ENCODE measurements at places on chromosomes 16 and 17. TPM values are rescaled to one million over a fixed set of nuclear protein-coding genes. Genes with fewer than 3 reads are reported as not detected.
A peak's percentile ranks its signal among the peaks of the same experiment; 100 is the strongest.

GRCh38 chr16:86923656-86924055 is 345.3 kb downstream of the FOXL1 start:
- DNase-seq, result no peak

- no peak for DNase-seq
Measured at GRCh38 chr17:79116575-79117368, 42.1 kb downstream of the ENGASE start.

- no peak for DNase-seq
Measured at GRCh38 chr16:30760577-30761426, 1.1 kb downstream of the CFAP119 start.

- DNase-seq, result peak; percentile 54
Measured at GRCh38 chr17:35540589-35541404, 3.3 kb upstream of the SLFN12L start.

DNA sequence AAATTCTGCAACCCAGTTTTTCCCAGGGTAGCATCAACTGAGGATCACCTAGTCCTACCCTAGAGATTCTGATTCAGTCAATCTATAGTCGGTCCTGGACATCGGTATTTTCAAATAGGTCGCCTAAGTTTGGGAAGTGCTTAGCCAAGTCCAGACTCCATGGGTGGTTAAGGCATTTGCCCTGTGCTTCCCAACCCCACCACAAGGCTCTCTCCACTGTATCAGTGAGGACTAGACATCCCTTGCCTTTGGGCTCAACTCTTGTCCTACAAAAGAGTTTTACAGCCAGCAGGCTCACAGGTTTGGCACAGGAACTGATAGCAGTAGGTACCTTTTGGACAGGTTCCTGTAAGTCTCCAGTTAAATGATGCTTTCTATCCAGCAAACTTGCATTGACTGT is 13.8 kb downstream of the HYDIN start:
- DNase-seq, result no peak

GRCh38 chr17:77824780-77825280 is 133.7 kb upstream of the TNRC6C start:
- no peak for DNase-seq

DNA sequence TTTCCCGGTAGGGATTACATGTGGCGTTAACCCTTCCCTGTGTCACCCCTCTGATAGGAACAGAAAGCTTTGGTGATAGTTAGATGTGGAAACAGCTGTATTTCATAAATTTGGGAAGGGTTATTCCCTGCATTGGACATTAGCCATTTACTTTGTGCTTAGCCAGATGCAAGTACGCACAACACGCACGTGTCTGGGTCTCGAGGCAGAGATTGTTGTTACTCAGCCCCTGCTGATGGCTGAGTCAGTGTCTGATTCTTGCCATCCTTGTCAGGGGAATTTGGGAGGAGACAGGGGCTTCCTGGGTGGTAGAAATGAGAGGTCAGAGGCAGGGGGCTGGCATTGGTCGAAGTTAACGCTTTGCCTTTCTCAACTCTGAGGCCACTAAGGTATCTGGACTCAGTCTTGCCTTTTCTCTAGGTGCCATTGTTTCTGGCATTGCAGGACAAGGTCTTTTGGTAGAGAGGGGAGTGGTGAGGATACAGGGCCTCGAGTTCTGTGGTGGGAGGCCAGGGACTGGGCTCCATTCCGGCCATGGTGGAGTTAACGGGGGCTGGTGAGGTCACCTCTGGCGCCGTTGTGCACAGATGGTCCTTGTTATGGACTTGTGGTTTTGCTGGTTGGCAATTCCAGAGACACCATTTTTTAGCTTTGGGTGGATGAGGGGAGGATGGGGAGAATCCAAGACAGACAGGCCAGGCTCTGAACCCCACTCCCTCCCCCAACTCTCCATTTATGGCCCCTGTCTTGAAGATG is 8.2 kb downstream of the MMP2 start:
- peak; percentile 96 for DNase-seq

DNA sequence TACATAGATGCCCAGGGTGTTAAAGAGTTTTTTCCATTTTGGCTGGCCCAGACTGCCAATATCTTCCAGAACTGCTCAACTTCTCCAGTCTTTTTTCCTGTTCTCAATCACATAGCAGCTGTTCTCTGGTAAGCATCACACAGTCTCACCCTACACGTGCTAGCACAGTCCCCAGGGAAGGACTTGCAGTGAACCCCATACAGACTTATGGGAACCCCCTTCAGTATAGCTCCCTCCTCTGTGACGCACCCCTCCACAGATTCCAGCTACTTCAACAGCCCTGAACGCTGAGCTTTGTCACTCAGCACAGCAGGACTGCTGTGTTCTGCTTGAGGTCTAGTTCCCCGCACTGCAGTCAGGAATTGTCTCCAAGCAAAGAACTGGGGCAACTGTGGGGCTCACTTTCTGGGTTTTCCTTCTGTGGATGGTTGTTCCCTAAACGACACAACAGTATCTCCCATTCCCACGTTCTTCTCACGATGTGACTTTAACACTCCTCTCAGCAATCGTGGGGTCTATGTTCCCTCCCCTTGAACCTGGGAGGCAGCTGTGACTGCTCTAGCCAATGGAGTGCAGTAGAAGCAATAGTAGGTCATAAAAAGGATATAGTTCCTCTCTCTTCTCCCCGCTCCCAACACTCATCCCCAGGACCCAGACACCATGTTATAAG is 3.6 kb downstream of the MMP28 start:
- no peak for DNase-seq

GRCh38 chr16:84898447-84898846 is 78.7 kb downstream of the CRISPLD2 start:
- no peak for DNase-seq

DNA sequence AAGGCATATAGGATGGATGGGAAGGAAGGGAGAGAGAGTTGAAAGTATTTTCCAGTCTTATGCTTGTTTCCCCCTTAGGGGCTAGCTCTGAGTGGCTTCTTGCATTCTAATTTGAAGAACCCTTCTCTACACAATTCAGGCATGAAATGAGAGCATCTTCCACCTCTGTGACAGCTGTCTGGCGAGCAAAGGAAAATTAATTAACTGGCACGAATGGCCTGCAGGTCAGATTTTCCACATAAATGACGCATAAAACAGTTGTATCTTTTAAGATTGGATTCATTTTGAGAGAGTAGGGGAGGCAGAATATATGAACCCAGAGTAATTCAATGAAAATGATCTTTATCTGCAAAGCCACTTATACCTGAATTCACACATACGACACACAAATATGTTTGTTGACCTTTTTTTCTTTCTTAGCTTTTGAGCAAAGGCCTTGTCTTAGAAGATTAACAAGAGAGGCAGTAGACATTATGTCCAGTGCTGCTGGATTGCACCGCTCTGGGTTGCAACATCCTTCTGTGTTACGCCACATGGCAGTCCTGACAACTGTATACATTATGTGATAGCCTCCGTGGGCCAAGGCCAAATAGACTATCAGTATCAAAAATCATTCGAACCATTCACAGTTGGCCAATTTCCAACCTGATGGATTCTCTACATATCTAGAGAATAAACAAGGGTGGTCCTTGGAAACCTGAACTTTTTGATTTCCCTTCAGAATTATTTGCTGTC is 173.0 kb upstream of the GOT2 start:
- DNase-seq, result no peak

- DNase-seq, result no peak
Measured at GRCh38 chr16:87816507-87817100, 50.8 kb upstream of the KLHDC4 start.

GRCh38 chr17:4970273-4970672 is 2.7 kb upstream of the SPAG7 start:
- no peak for DNase-seq

The SCIMP gene
- total RNA-seq, result not detected

Data from RPMI7951 (cell line).